ENCODE measurements at places on chromosomes 6 and 20.

GRCh38 chr6:133951881-133952814, 876 bp upstream of the TBPL1 start:
- DNase-seq: peak; percentile 88

DNA sequence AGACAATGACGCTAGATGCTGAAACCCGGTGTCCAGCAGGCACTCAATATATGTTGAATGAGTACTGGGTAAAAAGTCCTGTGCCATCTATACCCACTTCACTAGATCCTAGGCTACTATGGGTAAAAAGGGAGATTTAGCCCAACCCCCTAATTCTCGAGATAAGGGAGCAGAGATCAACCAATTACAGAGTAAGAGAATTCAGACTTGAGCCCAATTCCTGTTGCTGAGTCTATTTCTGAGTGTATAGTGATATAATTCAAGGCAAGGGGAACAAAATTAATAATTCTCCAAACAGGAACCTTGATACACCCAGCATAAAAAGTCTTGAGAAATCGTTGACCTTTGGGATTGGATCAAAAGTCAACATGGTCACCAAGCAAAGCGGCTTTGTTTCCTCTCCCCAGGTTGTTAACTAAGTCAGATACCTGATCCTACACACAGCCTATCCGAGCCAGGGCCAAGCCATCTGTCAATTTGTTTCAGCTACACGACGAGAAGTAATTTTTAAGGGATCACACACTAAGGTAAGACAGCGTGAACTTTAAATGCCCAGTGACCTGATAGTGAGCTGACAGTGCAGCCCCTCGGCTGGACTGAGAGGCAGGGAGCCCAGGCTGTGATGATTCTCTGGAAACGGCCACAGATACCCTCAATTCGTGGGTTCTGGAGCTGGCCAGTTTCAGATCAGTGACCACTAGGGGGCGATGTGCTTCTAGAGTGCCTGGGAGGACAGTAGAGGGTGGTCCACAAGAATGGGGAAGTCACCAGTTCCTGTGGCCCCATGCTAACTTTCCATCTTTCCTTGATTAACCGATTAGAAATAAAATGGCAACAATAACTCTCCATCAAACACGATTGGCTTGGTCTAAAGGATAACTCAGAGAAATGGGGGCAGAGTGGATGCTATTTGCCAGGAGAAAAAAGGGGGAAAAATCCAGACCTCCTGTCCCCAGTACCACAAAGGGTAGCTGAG, 46.2 kb downstream of the SLC22A23 start:
- peak; percentile 76 for DNase-seq

- peak; percentile 64 for DNase-seq
Measured at GRCh38 chr6:16286151-16286522, 47.8 kb downstream of the GMPR start.

- peak; percentile 38 for DNase-seq
Measured at GRCh38 chr6:12440981-12441380, 150.8 kb downstream of the EDN1 start.

DNA sequence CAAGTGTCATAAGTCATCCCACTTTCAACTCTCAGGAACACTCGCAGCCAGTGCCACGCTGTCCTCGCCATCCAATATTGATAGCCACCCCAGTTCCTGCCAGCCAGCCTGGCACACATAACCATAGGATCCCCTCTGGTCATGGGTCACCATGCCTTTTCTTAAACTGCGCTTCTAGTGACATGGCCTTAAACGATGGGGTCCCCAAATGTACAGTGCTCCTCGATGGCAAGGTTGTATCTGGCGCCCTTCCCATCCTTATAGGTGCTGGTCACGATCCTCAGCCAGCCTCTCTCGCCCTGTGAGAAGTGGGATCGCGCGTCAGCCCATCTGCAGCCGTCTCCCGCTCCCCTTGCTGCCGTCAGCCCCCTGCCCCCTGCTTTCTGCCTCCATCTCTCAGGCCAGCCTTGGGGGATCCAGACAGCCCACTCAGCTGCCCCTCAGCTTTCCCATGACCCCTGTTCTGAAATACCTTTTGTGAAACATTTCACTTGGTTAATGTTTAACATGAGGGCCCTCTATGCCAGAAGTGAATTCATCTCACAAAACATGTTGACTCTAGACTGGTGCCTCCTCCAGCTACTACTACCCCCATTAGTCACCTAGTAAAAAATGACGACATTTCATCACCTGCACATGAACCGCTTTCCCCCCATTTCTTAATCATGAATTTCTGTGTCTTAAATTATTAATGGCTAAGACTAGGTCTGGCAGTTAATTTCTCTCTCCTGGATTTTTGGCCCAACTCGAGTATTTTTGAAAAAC, 11.4 kb downstream of the CTSZ start:
- DNase-seq: no peak

GRCh38 chr6:121678245-121678644, 242.8 kb downstream of the GJA1 start:
- DNase-seq: no peak

All from ELR (cell line).